ENCODE measurements at places on chromosomes 7 and 10. TPM values are rescaled to one million over a fixed set of nuclear protein-coding genes. Genes with fewer than 3 reads are reported as not detected.

The C7orf57 gene
- 0.22 TPM for total RNA-seq

- ATAC-seq: no peak
Observed at GRCh38 chr7:13106513-13106912, 419.1 kb downstream of the ARL4A start.

DNA sequence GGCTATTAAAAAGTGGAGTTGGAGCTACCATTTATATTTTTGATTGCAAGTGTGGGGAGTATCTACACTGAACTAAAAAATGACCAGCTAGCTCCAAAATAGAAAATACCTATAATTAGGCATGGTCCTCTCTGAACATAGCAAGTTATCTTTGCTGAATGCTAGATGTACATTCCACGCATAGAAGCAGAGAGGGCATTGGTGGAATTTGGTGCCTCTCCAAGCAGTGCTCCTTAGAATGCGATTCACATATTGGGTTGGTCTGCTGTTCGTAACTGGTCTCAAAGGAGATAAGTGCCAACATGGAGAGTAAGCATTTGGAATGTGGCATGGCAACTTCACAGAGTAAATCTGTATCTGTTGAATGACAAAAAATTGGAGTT lies 196.2 kb downstream of the PTN start:
- no peak for ATAC-seq

DNA sequence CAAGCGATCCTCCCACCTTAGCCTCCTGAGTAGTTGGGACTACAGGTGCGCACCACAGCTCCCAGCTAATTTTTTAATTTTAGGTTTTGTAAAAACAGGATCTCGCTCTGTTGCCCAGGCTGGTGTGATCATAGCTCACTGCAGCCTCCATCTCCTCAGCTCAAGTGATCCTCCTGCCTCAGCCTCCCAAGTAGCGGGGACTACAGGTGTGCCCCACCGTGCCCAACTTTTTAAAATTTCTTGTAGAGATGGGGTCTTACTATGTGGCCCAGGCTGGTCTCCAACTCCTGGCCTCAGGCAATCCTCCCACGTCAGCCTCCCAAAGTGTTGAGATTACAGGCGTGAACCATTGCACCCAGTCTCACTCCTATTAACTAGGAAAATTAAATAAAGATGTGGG lies 7.5 kb downstream of the TMEM225B start:
- ATAC-seq: no peak

- ATAC-seq: peak; percentile 1
Observed at GRCh38 chr10:127195571-127196281, 665 bp downstream of the INSYN2A start.

DNA sequence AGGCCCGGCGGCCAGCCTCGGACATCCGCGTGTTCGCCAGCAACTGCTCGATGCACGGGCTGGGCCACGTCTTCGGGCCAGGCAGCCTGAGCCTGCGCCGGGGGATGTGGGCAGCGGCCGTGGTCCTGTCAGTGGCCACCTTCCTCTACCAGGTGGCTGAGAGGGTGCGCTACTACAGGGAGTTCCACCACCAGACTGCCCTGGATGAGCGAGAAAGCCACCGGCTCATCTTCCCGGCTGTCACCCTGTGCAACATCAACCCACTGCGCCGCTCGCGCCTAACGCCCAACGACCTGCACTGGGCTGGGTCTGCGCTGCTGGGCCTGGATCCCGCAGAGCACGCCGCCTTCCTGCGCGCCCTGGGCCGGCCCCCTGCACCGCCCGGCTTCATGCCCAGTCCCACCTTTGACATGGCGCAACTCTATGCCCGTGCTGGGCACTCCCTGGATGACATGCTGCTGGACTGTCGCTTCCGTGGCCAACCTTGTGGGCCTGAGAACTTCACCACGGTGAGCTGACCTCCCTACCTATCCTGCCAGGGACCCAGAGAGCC lies 656 bp downstream of the ASIC3 start:
- no peak for ATAC-seq

- ATAC-seq: no peak
Observed at GRCh38 chr7:104978460-104978859, 35.5 kb upstream of the KMT2E start.

The SH2D4B gene
- 0.31 TPM for total RNA-seq

- ATAC-seq: no peak
Observed at GRCh38 chr10:11448190-11448544, 163.3 kb downstream of the USP6NL start.

DNA sequence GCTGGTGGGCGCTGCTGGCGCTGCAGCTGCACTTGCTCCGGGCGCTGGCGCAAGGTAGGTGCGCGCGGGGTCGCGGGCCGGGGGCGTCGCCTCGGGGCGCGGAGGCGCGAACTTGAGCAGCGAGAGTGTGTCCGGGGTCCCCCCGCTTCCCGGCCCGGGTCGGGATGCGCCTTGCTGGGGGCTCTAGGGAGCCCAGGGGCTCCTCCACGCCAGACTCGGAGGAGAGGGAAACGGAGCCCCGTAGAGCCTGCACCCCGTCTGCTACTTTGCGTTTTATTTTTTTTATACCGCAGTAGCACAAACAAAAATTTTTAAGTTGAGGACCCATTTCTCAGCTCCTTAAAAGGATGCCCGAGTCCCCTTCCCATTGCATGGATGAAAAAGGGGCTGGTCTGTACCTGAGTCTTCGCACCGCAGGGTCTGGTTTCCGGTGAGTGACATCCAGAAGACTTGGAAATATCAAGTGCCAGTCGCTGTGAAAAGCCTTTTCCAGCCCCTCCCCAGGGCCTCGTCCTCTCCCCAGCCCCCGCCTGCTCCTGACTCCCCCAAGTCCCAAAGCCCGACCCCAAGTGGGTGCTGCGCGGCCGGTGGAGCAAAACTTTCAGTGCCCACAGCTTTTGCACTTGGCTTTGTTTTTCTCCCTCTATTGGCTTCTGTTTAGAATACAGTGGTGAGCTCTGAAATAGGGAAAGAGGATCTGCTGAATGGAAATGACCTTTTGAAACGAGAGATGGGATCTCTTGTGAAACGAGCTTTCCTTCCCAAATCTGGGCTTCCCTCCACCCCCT lies 973 bp downstream of the SDK1 start:
- ATAC-seq: no peak

DNA sequence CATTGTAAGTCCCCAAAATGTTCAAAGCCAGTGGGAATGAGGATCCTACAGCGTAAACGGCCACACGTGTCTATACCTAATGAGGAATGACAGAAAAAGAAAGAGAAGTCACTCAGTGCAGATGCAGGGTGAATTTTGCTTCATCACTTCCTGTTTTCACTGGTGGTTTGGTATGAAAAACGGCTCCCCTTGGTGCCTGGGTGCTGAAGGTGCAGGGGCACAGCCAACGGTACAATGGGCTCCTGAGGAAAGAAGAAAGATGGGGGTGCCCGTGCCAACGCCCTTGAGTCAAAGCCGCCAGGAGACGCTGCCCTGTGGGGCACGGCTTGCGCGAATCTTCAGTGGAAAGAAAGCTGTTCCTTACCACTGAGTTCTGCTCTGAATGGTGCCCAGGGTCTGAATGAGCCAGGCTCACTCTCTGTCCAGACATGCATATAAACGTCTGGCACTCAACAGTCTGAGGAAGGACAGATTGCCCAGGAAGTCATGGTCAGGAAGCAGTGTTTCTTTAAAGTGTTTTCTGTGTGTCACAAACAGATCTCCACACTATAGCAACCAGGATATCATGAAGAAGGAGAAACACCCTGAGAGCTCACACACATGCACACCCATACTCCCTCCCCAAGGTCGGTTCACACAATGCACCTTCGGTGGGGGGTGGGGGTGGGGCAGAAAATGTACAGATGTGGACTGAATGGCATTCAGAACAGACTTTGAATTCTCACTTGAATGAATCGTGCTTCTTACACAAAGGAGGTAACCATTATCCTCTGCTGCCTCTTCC lies 105.8 kb downstream of the ELMO1 start:
- ATAC-seq: no peak

- no peak for ATAC-seq
Observed at GRCh38 chr10:46526682-46527038, 29.8 kb downstream of the GPRIN2 start.

- peak; percentile 82 for ATAC-seq
Observed at GRCh38 chr7:140541513-140542227, 62.4 kb upstream of the MKRN1 start.

The PPRC1 gene
- total RNA-seq: 17.0 TPM

GRCh38 chr10:48661441-48661840 lies 23.2 kb upstream of the WDFY4 start:
- ATAC-seq: no peak

- ATAC-seq: no peak
Observed at GRCh38 chr7:99614495-99614894, 2.3 kb upstream of the ZSCAN25 start.

- no peak for ATAC-seq
Observed at GRCh38 chr10:34190580-34190979, 624.5 kb downstream of the PARD3 start.

DNA sequence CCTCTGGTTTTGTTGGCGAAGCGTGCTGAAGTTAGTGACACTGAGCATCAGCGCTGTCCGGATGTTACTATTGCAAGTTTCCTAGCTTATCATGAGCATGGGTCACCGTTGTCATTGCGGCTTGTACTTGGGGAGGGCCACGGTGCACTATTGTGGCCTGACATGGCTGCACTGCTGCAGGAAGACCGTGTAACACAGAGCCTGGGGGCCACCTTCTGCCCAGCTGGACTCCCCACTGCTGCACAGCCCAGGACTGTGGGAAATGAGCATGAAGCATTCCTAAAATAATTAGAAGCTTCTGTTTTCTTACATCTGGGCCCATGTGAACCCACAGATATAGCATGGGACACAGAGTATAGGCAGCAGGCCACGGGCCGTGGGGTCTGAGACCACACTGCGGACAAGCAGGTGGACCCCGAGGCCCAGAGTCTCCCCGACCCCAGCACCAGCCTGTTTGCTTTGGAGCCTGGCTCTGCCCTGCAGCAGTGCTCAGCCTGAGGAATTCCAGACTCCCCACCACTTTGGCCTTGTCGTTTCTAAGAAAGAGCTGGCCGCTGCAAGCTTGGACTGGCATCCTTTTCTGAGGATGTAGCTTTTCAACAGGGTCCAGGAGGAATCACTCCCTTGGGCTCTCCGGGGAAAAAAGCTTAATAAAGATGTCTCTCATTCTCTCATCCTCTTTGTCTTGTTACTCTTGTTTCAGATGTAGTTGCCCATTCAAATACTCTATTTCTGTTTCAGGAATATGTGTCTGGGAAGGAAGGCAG lies 179.2 kb downstream of the CCDC3 start:
- ATAC-seq: no peak

The CUZD1 gene
- total RNA-seq: 3.4 TPM

- ATAC-seq: no peak
Observed at GRCh38 chr7:111029141-111029572, 61.8 kb upstream of the LRRN3 start.

DNA sequence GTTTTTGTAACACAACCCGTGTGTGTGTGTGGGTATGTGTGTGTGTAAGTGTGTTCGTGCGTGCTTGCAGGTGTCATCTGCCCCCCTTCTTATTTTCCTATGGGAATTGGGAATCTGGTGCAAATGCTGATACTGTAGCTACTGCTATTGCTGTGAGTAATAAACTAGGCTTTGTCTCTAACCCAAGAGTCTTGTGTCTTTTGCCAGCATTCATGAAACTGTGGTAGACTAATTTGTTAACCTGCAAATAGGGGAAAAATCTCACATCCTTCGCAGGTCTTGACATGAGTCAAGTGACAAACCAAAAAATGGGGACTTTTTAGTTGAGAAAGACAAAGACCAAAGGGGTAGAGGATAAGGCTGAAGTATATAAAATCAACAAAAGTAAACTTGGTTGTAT lies 57.9 kb upstream of the FAM133B start:
- ATAC-seq: no peak

DNA sequence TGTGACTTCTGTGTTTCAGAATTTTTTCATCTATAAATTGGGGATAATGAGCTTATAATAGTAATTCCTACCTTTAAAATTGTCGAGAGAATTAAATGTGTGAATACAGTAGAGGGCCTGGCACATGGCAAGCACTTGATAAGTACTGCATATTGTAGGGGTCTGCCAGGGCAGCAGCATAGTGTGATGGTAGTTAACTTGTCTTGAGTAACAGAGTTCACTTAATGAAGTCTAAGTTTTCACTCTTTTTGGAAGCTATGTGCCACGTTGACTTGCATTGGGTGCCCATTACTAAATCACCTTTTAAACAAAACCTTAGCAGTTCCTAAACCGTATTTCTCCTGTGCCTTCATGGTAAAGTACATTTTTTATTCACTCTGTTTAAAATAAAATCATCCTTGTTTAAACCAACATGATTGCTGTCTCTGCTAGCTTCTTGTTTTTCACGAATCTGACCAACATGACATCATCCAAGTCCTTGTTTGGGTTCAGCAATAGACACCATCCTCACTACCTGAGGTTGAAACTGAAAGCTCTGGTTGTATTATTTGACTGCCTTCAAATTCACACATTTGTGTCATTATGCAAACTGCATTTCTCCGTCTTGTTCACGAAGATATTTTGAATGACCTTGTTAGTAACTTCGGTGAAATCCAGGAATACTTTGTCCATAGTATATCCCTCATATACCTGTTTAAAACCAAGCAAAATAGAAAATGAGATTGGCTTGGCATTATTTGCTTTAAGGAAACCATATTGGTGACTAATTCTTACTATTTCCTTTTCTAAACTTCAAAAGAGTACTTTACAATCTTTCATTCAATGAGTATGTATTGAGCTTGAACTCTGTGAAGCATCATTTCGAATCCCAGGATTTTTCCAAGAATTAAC lies 340.2 kb downstream of the SUGCT start:
- ATAC-seq: no peak

DNA sequence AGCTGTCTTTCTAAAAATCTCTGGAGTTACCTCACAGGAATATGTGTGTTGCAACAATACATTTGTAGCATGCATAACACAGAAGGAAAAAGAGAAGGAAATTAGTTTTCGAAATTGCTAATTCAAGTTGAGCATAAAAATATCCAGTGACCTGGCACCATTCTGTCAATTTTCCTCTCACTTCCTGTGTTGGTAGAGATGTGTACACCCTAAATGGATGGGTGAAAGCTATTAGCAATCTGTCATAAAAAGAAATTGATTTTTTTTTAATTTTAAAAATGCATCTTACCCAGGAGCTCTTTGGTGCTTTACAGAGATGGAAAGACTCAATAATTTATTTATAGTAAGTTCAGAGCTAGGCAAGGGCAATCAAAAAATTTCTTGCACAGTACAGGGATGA lies 333.3 kb upstream of the TMEM229A start:
- no peak for ATAC-seq

GRCh38 chr7:111183321-111183720 lies 92.4 kb downstream of the LRRN3 start:
- no peak for ATAC-seq

DNA sequence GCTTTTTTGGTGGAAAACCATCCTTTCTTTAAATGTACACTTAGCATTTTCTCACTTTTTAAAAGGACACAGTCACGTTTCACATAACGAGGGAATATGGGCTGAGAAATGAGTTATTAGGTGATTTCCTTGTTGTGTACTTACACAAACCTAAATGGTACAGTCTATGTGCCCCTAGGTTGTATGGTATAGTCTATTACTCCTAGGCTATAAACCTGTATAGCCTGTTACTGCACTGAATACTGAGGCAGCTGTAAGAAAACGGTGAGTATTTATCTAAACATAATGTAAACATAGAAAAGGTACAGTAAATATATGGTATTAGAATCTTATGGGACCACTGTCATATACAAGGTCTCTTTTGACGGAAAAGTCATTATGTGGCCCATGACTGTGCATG lies 913.5 kb upstream of the GHITM start:
- no peak for ATAC-seq

Measured in motor neuron (in vitro differentiated cells).